Subcutaneous preadipocyte (primary cell): ENCODE measurements at places on chromosomes 3 and 15. TPM values are rescaled to one million over a fixed set of nuclear protein-coding genes. Genes with fewer than 3 reads are reported as not detected.

The EFHB gene
- total RNA-seq: 0.37 and 1.4 TPM in 2 replicates

The CADPS gene
- under 0.01 and 0.59 TPM in 2 replicates for total RNA-seq

The FAM107A gene
- under 0.01 TPM in 1 of 2 replicates, not detected in the other for total RNA-seq

The FGF7 gene
- total RNA-seq: 59.0 and 94.4 TPM in 2 replicates

The VGLL3 gene
- total RNA-seq: 52.6 and 73.9 TPM in 2 replicates
